H9 (cell line): ENCODE measurements at places on chromosomes 5 and 9. TPM values are rescaled to one million over a fixed set of nuclear protein-coding genes. Genes with fewer than 3 reads are reported as not detected.

Gene SUSD3
- 7.8 and 9.0 TPM in 2 replicates for total RNA-seq

Gene ETF1
- 175 and 183 TPM in 2 replicates for total RNA-seq

Gene SLC44A1
- 59.6 and 60.7 TPM in 2 replicates for total RNA-seq

Gene SARDH
- 5.3 TPM in 2 replicates for total RNA-seq

Gene OR1N2
- not detected in 2 replicates for total RNA-seq

Gene CCDC180
- total RNA-seq, result 5.9 and 6.1 TPM in 2 replicates

Gene ZNF300
- 7.7 and 8.8 TPM in 2 replicates for total RNA-seq

Gene SLC6A3
- 0.50 and 0.61 TPM in 2 replicates for total RNA-seq

Gene MYMK
- total RNA-seq, result not detected in 2 replicates

Gene RPL7A
- total RNA-seq, result 2,874 and 2,895 TPM in 2 replicates

Gene PCDHA9
- total RNA-seq, result 0.46 and 0.55 TPM in 2 replicates

Gene PCDH1
- total RNA-seq, result 127 and 131 TPM in 2 replicates

DNA sequence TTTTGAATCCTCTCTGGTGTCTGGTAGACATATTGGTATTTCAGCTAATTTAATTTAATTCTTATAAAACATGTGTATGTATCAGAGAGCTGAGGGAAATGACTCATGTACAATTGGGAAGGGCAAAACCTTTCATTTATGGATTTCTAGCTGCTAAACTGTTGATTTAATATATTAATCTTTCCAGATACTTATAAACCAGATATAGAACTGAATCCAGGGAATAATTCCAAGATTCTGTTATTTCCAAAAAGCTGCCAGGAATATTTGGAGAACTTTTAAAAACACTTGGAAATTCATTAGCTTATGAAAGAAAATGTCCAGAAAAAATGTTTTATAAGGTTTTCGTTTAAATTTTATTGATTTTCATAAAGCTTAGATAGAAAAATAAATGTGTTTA, 295.5 kb downstream of the YTHDC2 start:
- DNase-seq, result no peak

DNA sequence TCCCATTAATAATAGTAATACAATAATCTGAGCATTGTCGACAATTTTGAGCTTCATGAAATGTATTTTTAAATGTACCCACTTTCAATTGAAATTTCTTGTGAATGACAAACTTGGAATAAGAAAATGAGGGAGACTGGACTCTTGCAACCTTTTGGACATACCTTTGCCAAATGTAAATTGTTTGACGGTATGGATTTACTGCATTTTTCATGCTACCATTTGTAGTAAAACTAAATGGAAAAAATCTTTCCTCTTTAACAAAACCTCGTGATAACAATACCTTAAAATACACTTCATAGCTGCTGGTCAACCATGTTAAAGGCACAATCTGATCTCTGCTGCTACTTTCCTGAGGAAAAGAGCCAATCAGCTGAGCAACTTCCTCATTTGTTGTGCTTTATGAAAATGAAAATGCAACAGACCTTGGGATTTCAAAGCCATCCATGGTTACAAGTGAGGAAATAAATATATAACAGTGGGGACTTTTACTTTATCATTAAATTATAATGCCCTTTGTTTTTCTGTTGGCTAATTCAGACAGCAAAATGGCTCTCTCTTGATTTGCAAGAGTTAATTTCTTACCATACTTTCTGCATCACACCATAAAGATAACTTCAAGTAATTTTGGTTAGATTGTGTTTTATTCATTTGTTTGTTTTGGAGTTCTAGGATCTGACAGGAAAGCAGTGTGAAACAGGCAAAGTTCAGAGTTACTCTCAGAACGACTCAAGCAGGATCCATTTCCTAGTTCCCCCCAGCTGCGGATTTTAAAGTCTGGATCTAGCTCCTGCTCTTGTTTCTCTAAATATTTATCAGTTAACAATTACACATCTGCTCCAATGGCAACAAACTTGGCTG, 1.1 kb downstream of the ALDH1A1 start:
- DNase-seq, result no peak

DNA sequence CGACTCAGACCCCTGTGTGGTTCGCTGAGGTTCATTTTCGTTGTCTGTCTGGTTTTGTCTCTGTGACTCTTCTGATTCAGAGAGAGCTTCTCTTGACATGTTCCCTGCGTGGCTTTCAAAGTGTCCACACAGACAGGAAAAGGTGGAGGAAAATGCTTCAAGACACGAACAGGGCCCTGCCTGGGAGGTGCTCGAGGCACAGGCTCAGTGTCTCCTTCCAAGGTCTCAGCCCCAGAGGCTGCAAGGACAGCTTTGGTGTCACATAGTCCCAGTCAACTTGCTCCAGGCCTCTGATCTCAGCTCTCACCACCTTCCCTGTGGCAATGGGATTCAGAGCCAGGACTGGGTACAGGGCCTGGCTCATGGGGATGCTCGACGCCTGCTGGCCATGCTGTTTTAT, 51.6 kb upstream of the SARDH start:
- no peak for DNase-seq

- DNase-seq, result no peak
Observed at GRCh38 chr9:131657940-131658339, 81.9 kb downstream of the RAPGEF1 start.

DNA sequence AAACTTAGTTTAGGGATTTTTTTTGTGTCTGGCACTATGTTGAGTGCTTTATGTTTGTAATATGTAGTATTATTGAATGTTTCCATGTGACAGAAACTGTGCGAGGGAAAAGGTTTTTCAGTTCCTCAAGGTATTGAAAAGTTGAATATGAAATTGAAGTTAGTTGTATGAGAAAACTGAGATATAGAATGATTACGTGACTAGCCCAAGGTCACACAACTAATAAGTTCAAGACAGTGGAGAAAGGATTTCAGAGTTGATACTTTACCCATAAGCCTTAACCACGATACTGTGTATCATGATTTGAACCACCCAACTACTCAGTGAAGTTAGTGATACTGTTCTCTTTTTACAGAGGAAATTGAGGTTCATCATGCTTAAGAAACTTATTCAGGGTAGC, 5.7 kb downstream of the NIPBL start:
- DNase-seq, result no peak

GRCh38 chr5:91211997-91212713, 171.0 kb downstream of the ARRDC3 start:
- no peak for DNase-seq

- peak; percentile 75 for DNase-seq
Observed at GRCh38 chr5:133612249-133612860, at the start of gene FSTL4. Gene FSTL4, minus strand, starts transcription at chr5:133612541.

GRCh38 chr9:134930398-134930797, 12.7 kb upstream of the FCN1 start:
- DNase-seq, result no peak

DNA sequence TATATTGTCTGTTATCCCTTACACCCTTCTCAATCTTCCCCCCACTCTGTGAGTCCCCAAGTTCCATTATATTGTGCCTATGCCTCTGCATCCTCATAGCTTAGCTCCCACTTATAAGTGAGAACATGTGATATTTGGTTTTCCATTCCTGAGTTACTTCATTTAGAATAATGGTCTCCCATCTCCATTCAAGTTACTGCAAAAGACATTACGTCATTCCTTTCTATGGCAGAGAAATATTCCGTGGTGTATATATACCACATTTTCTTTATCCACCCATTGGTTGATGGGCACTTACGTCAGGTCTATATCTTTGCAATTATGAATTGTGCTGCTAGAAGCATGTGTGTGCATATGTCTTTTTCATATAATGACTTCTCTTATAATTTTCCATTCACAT, 54.8 kb upstream of the SGCD start:
- DNase-seq, result no peak

GRCh38 chr5:33997331-33997983, 10.4 kb downstream of the AMACR start:
- peak; percentile 41 for DNase-seq

DNA sequence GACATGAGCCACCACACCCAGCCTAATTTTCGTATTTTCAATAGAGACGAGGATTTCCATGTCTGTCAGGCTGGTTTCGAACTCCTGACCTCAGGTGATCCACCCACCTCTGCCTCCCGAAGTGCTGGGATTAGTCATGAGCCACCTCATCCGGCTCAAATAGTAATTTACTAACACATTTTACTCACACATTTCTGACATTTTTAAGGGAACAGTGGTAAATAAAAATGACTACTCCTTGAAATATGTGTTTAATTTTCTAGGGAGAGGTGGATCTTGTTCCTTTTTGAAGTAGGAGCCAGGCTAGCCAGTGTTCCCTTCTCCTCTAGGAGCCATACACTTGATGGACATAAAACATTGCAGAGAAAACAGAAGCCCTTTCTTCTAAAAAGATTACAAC, 55.2 kb upstream of the ERBIN start:
- no peak for DNase-seq

GRCh38 chr5:144092508-144092907, 78.0 kb downstream of the YIPF5 start:
- no peak for DNase-seq

GRCh38 chr5:138833080-138833479, 42.1 kb downstream of the LRRTM2 start:
- no peak for DNase-seq

- DNase-seq, result no peak
Observed at GRCh38 chr5:130720355-130720754, 444.7 kb downstream of the HINT1 start.

- DNase-seq, result no peak
Observed at GRCh38 chr5:148993283-148993936, 69.5 kb downstream of the SH3TC2 start.

GRCh38 chr5:148012801-148013200, 51.0 kb upstream of the SPINK5 start:
- DNase-seq, result no peak

GRCh38 chr5:55081541-55081940, 20.9 kb upstream of the GZMA start:
- DNase-seq, result no peak

GRCh38 chr9:110427497-110428104, 89.9 kb upstream of the TXNDC8 start:
- peak; percentile 77 for DNase-seq

DNA sequence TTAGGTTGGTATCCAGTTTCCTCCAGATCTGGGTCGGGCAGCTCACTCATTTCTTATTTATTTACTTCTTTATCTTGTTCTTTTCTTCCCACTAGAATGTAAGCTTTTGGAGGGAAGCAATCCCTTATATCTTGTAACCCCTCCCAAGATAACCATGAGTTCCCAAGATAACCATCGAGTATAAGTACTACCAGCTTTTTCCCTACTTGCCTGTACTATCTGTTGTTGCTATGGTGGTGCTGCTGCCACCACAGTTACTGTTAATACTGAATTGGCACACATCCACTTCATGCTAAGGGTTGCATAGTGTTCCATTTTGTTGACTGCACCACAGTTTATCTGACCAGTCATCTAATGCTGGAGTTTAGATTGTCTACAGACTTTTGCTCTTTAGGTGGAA, 19.9 kb downstream of the NUP214 start:
- no peak for DNase-seq

- DNase-seq, result no peak
Observed at GRCh38 chr5:109281136-109281690, 128.6 kb downstream of the PJA2 start.

- peak; percentile 71 for DNase-seq
Observed at GRCh38 chr5:665541-665955, 27.6 kb downstream of the TPPP start.

- DNase-seq, result no peak
Observed at GRCh38 chr5:150587856-150588595, 52.4 kb upstream of the SYNPO start.

DNA sequence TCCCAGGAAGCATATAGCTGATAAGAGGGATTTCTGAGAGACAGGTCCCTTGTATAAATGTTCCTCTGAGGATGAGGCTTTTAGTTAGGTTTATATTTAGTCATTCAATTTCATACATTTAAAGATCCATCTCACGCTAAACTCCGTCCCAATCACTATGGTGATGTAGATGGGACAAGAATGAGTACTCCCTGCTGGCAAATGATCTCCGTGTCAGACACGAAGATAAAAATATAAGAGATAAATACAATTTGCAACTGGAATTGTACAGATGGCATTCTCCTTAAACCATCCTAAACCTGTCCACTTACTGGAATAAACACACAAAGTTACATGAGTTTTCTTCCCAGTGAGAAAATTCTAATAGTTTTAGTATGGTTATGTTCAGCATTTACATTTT, 233.0 kb downstream of the PRR16 start:
- no peak for DNase-seq

- no peak for DNase-seq
Observed at GRCh38 chr9:91362051-91362611, 413 bp upstream of the AUH start.

- DNase-seq, result no peak
Observed at GRCh38 chr9:134230942-134231325, 66.6 kb upstream of the RNU6ATAC start.

GRCh38 chr5:171520300-171521174, 101.1 kb downstream of the FGF18 start:
- DNase-seq, result peak; percentile 90
